ENCODE measurements at places on chromosomes 5 and 9.

GRCh38 chr5:102998224-102998623 lies 121.7 kb downstream of the GIN1 start:
- no peak for DNase-seq

- DNase-seq: no peak
Observed at GRCh38 chr5:179301796-179302195, 43.5 kb downstream of the ADAMTS2 start.

- DNase-seq: no peak
Observed at GRCh38 chr9:88835038-88835466, 156.2 kb upstream of the S1PR3 start.

DNA sequence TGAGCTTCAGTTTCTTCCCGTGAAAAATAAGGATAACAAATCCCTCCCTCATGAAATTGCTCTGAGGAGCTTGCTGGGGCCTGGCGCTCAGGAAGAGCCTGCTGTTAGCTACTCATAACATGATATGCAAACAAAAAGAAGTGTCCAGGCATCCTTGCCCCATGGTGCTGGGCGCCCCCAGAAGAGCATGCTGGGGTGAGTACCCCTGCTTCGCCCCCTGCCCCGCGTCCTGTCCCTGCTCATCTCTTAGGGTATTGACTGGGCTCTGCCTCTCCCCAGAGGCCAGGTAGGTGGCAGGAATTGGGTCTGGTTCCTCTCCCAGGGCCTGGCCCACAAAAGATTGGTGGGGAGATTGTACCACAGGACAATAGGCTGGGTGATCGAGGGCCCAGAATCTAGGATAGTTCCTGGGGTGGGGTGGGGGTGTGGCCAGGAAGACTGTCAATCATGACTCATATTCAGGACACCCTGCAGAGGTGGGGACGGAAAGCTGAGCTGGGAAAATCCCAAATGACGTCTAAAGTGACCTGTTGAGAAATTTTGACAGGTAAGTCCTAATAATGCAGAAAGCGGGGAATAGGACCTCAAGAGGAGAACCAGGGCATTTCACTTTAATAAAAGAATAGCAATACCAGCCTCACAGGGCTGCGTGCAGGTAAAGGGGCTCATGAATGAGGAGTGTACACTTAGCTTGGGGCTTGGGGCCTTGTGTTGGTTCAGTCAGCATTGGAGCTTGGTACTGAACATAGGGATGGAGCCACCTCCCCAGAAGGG lies 8.9 kb downstream of the PITX1 start:
- no peak for DNase-seq

GRCh38 chr5:132458226-132458560 lies 32.4 kb downstream of the IRF1 start:
- no peak for DNase-seq

DNA sequence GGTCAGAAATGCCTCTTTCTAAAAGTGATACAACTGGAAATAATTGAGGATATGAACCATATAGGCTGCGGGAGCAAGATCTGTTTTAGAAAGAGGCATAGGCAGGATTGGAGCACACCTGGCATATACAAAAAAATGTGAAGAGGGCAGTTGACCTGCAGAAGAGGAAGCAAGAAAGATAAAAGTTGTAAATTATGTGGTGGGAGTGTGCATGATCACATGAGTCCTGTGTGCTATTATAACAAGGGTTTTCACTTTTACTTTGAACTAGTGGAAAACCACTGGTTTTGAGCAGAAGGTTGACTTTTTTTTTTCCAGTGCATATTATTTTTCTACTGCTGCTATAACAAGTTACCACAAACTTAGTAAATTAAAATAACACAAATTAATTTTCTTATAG lies 489.3 kb downstream of the ANXA1 start:
- DNase-seq: no peak

GRCh38 chr5:6253846-6254245 lies 124.5 kb downstream of the MED10 start:
- DNase-seq: no peak

DNA sequence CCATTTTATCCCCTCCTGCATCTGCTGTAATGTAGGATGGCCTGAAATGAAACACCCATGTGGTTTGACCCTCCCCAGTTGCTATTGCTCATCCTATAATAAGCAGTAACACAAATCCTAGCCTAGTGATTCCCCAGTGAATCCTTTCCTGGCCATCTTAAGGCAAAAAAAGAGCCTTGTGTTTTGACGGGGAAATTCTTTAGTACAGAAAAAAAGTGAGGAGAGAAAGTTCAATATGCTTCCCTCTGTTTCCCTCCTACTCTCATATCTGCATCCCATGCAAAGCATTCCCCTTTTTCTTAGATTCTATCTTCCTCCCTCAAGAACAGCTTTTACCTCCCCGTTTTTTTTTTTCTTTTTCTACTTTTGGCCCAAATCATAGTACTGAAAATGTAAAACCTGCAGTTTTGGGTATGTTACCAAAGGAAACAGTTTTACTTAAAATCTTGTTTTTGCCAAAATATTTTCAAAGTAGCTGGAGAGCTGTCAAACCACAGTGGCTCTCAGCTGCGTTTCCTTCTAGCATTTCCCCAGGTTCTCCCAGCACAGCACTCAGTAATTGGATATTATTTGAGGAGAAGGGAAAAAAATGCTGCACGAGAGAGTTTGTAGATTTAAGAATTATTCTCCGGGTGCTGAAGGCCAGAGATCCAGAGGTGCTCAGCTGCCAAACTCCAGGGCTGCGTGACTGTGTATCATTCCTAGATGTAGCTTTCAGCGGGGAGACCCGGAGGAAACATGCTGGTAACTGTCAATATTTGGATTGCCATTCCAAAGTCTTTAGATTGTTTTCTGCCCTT lies 321.4 kb downstream of the NPR3 start:
- DNase-seq: no peak

All from activated gamma-delta T cell (primary cell).